Activated CD4-positive, alpha-beta T cell treated with anti-CD3 and anti-CD28 coated beads, Interleukin-2, amount 10 ng/mL, durations not matched to agents 7 days and 5 days (primary cell): ENCODE measurements at places on chromosomes 7 and 10. TPM values are rescaled to one million over a fixed set of nuclear protein-coding genes. Genes with fewer than 3 reads are reported as not detected.

GRCh38 chr10:11742779-11743298 lies 657 bp downstream of the ECHDC3 start:
- DNase-seq: no peak

DNA sequence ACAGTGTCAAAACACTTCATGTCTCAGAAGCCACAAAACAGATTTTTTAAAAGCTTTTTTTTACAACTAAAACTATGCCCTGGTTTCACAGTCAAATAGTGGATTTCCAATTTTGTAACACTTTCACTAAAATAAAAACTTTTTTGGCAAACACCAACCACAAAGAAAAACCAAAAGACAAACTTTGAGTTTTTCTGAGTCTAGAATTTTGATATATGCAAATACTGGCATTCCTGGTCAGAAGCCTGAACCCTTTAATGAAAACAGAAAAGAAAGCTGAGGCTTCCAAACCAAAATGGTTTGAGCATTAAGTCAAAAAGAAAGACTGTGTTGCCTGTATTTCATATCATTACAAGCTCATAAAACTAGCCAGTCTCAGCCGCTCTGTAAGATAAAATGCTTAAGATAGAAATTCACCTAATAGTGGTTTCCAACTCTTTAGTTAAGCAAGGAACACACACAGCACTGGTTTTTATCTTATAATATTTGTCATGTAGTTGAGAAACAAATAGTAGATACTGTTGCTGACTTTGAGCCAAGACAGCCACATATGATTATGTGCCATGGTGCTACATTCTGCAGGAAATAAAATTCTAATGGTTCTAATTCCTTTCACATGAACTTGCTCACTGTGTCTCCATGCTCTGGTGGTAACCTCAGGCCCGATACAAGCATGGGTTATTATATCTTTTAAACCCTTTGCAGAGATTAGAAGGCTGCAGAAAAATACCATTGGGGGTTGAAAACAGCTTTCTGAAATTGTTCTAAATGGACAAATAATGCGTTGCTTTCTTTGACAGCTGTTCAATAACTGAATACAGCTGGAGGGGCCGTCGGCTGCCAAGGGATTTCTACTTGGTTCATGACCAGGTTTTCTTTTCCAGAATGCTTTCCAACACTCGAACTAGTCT lies 49.4 kb downstream of the FAM171A1 start:
- no peak for DNase-seq

DNA sequence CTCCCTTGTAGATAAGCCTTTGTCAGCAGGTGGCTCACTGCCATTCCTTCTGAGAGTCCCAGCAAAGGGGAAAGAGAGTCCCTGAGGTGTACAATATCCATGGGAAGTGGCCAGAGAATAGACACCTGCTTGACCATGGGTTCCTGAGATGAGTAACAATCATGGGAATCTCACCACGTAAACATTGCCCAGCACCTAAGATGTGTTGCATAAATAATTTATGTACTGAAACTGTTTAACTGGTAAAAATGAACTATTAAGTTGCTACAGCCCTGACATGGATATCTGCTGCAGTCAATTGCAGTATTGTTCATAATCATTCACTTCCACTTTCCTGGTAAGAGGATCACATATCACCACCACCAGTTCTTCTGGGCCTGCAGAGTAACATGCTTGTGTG lies 123.8 kb upstream of the INHBA start:
- DNase-seq: no peak

GRCh38 chr7:124032369-124033094 lies at the start of gene TMEM229A:
TMEM229A (minus strand) TSS chr7:124033067; CDS start chr7:124033003, 64 bp downstream.
- peak; percentile 8 for DNase-seq

GRCh38 chr10:21757185-21757901 lies 223.3 kb downstream of the MLLT10 start:
- no peak for DNase-seq

DNA sequence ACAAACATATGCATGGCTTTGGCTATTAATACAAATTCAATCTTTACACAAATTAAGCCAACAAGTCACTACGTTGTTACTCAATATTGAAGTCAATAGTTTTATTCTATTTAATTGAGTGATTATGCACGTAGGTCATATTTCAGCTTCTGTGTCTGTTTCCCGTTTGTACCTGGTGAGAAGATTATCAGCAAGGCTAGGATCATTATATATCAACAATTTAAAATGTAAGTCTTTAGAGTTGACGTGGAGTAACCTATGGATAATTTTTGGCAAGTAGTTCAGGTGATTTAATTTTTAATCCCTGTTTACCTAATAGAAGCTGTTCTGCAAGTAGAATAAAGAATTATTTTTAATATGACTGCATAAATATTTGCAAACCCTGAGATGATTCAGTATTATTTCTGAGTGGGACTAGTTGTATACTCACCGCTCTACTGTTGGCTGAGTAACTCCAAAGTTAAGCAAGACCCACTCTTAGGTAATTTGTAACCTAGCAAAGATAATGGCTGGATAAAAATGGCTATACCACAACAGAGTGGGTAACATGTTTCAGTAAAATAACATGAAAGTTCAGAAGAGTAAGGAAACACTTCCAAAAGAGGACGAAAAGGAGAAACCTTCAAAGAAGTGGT lies 161.0 kb downstream of the HGF start:
- DNase-seq: no peak

- DNase-seq: no peak
Observed at GRCh38 chr7:27689150-27689549, 26.5 kb upstream of the HIBADH start.

- no peak for DNase-seq
Observed at GRCh38 chr10:79403441-79404230, 41.8 kb downstream of the ZCCHC24 start.

- no peak for DNase-seq
Observed at GRCh38 chr7:149009527-149009926, 18.8 kb downstream of the PDIA4 start.

The PRLHR gene
- total RNA-seq: not detected

The TMEM178B gene
- total RNA-seq: 0.25 TPM

The GRB10 gene
- total RNA-seq: 4.4 TPM

The ABCA13 gene
- total RNA-seq: 0.07 TPM

The POLR2J2 gene
- total RNA-seq: 37.4 TPM

The ANKRD61 gene
- not detected for total RNA-seq

The AUTS2 gene
- total RNA-seq: 13.9 TPM

The SPDYE9 gene
- not detected for total RNA-seq
